ENCODE measurements at places on chromosomes 3 and 15.

GRCh38 chr15:37586976-37587375 lies 347.5 kb upstream of the TMCO5A start:
- no peak for DNase-seq

DNA sequence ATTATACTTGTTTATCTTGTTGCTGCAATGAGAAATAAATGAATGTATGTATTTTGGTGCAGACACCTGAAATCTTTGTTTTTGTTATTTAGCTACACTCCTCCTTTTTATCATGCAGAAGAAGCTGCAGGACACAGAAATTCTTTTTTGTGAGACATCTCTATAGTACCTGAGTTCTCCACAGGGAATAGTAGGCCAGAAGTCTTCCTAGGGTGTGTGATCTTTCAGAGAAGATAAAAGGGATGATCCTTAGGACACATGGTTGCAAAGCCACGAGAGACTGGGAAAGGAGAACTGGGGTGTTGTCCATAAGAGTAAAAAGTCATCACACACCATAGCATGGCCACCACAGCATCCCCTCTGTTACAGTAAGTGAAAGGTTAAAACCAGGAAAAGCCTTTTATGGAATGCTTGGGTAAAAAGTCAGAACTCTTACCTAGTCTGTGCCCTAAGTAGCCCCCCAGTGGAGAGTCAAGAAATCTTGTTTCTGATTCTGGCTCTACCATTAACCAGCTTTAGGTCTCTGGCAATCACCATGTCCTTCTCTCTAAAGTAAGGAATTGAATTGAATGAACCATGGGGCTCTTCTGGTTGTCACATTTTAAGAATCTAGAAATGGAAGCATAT lies 31.9 kb upstream of the ADGRG7 start:
- DNase-seq, result no peak

GRCh38 chr3:55183201-55183600 lies 255.3 kb upstream of the LRTM1 start:
- DNase-seq, result no peak

DNA sequence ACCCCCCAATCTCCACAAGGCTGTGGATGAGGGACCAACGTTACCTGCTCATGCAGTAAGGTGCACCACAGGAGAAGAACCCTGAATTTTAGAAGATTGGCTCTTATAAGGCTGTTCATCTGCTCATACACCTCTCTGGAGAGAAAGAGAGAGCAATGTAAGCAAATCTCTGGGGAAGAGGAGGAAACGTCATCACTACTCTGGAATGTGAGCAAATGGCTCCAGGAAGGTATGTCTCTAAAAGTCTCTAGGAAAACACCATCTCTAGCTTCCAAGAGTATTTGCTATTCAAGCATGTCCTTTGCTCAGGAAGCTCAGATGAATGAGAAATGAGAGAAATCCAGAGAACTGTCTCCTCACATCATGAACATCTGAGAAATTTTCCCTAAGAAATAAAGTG lies 235.4 kb downstream of the TBL1XR1 start:
- no peak for DNase-seq

GRCh38 chr3:183731611-183732010 lies 34.0 kb downstream of the YEATS2 start:
- no peak for DNase-seq

- no peak for DNase-seq
Measured at GRCh38 chr15:85722374-85723152, 72.2 kb downstream of the KLHL25 start.

GRCh38 chr3:159929171-159930141 lies 59.2 kb upstream of the IL12A start:
- no peak for DNase-seq

GRCh38 chr3:33592999-33593398 lies 125.1 kb downstream of the CLASP2 start:
- no peak for DNase-seq

- no peak for DNase-seq
Measured at GRCh38 chr3:116716490-116716889, 6.9 kb downstream of the TUSC7 start.

DNA sequence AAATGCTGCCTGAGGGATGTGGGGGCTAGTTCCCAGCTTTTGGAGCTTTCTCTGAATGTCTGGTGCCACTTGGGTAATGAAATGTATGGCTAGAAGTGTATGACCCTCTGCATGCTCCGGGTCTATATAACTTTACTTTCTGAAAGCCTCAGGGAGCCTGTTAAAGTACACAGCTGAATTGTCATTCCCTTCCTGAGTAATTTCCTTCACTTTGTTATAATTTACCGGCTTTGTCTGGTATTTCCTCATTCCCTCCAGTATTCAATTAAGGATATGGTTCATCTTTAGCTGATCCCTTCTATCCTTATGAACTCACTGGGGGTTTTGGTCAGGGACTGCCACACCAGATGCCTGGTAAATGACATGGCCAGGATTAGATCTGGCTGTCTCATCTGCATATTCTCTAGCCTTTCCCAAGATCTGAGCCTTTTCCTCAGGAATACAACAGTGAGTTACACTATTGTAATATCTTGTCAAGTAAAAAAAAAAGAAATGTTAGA lies 620.3 kb downstream of the ZPLD1 start:
- DNase-seq, result no peak

GRCh38 chr15:73118055-73118454 lies 65.8 kb downstream of the NEO1 start:
- DNase-seq, result no peak

- no peak for DNase-seq
Measured at GRCh38 chr3:124032311-124032880, 40.5 kb upstream of the ROPN1 start.

GRCh38 chr3:194976049-194976451 lies 290.4 kb downstream of the FAM43A start:
- DNase-seq, result no peak

- DNase-seq, result no peak
Measured at GRCh38 chr3:116423374-116423773, 21.9 kb downstream of the LSAMP start.
